Glomerular endothelial cell (primary cell): ENCODE measurements at places on chromosomes 2 and 18. TPM values are rescaled to one million over a fixed set of nuclear protein-coding genes. Genes with fewer than 3 reads are reported as not detected.

GRCh38 chr2:54763636-54764291 lies 40.3 kb downstream of the EML6 start:
- no peak for DNase-seq

GRCh38 chr18:80200171-80200931 lies 47.0 kb downstream of the PARD6G start:
- DNase-seq = no peak

DNA sequence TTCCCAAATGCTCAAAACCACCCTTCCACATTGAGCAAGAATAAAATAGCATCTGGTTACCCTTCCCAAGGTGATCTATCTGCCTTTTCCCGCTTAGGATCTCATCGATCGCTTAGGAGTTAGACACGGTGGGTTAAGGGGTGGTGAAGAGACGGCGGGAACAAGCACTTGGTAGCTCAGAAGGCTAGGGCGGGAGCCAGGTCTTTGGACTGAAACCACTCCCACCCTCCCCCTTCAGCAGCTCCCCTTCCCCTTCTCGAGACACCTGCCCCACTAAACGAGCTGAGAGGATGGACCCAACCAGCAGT lies 513 bp downstream of the THOC1 start:
- DNase-seq = no peak

DNA sequence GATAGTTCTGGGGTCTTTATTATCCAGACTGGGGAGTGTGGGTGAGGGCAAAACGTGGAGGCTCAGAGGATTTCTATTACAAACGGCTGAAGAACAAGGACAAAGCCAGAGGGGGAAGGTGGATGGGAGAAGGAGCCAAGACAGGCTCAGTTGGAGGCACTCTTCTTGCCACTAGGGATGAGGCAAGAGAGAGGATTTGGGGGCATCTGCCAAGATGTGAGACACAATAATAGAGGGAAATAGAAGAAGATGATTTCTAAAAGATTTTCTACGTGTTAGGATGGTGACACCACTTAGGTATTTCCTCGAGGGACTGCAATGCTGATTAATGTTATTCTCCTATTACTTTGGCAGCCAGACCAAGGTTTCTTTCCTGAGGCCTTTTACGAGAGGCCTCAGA lies 71.8 kb downstream of the APOB start:
- DNase-seq = no peak

- no peak for DNase-seq
Measured at GRCh38 chr2:33370636-33371265, 105.7 kb upstream of the RASGRP3 start.

METTL4 gene
- 2.9 and 8.5 TPM in 2 replicates for total RNA-seq

DNA sequence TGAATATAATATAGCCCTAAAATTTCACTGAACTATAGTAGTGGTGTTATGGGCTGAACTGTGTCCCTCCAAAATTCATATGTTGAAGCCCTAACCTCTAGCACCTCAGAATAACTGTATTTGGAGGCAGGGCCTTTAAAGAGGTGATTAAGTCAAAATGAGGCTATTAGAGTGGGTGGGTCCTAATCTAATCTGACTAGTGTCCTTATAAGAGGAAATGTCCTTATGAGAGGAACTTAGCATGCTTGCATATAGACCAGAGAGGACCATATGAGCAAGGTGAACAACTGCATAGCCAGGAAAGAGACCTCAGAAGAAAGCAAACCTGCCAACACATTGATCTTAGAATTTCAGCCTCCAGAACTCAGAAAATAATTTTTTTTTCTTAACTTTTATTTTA lies 238.4 kb downstream of the ZEB2 start:
- no peak for DNase-seq

GRCh38 chr2:98795891-98796676 lies 65.2 kb upstream of the MGAT4A start:
- DNase-seq = no peak
